ENCODE measurements at places on chromosomes 3 and 15.

DNA sequence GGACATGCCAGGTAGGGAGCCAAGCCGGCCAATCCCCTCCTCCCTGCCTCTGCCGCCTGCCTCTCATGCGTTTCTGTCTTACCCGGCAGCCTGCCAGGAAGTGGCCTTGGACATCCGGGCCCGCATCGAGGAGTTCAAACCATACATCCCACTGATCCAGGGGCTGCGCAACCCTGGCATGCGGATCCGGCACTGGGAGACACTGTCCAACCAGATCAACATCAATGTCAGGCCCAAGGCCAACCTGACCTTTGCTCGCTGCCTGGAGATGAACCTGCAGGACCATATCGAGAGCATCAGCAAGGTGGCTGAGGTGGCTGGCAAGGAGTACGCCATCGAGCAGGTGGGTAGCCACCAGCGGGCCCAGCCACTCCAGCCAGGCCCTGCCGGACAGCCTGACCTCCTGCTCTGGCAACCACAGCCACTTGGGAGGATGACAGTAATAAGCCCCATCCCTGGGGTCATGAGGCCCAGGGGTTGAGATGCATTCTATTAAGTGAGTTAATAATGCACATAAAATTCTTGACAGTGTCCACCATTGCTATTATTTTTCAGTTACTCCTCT lies 37.3 kb downstream of the DNAH1 start:
- no peak for DNase-seq

GRCh38 chr3:45525920-45526203 lies 68.7 kb upstream of the LIMD1 start:
- no peak for DNase-seq

- no peak for DNase-seq
Measured at GRCh38 chr3:73319179-73319769, 257.8 kb downstream of the EBLN2 start.

DNA sequence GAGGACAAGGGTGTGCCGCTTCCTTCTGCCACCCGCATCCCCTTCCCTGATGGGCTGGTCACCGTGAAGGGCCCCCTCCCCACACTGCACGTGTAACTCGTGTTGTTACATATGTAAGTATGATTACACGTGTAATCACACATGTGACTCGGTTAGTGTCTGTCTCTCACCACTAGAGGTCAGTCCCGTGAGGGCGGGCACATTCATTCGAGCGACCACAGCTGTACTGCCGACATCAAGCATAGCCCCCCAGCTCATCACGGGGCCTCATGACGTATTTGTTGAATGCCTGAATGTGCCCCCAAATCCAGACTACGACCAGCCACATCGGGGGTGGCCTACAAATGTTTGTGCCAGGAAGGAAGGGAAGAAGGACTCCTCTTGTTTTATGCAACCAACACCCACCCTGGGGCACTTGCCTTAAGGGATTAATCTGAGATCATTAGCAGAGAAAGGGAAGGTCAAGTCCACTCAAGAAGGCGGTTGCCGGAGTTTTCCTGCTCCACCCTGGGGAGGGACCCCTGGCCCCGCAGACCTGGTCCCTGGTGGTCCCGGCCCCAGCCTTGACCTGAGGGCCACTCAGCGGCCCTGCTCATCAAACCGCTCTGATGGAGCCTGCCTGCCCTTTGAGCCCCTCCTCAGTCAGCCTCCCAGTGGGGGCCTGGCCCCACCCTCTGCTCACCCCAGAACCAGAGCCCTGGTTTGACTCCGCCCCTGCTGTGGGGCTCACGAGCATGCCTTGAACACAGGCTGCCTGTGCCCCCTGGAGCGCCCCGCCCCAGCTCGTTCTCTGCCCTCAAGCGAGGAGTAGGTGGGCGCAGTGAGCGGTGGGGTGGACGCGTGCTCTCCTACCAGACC lies 52.8 kb downstream of the RGMA start:
- DNase-seq = peak; percentile 18

DNA sequence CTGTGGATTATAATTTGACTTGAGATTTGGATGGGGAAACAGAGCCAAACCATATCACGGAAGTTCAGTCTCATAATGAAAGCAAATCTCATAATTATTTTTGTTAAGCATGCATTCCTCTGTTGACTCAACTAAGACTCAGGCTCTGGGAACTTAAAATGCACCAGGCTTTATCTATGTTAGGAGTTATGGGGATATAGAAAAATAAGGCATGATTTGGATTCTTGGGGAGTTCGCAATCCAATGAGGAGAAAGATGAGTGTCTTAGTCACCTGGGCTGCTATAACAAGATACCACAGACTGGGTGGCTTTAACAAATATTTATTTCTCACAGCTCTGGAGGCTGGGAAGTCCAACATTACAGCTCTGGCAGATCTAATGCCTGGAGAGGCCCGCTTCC lies 89.4 kb upstream of the TJP1 start:
- no peak for DNase-seq

DNA sequence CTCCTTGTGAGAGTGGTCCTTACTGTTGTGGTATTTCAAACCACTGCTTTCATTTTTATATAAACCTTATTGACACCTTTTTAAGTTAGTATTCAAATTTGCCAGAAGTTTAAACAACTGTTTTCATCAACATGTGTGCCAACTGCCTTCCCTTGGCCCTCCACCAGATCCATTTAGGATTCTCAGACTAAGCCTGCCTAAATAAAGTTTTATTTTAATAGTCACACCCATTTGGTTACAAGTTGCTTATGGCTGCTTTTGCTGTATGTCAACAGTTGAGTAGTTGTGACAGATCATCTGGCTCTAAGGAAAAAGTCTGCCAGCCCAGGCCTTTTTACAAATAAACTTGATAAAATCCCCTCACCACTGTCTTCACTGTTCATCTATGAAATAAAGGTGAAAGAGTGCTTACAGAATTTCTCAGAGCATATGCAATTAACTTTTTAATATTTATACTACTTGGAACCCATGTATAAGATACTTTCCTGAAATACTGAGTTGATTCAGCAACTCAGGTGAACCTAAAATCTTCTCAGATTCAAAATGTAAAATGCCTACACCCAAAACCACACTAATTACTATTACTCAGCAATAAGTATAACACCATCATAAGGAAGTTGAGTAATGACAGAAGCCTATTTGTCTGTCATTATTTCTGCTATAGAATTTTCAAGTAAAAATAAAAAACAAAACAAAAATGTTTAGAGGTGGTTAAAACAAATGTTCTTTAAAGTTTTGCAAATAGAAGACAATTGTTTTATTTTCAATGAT lies 35.1 kb downstream of the PEAK1 start:
- DNase-seq = no peak

DNA sequence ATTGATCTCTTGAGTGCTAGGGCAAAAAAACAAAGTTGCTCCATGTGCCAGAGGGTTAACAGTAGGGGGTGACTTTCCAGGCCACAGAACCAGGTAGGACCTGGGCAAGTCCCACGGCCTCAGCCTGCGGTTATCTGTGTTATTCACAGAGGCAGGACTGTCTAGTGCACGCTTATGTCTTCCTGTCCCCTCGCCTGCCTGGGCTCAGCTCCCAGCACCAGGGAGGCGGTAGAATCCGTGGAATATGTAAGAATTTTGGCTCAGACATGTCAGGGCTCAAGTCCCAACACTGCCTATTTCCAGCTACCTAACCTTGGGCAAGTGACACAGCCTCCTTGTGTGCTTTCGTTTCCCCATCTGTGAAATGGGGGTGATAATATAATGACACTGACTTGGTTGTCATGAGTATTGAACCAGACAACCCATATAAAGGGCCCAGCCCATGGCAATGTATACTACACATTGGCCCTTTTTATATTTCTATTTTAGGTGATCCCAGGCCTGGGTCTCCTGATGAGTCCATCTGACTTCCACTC lies 44.3 kb upstream of the FLNB start:
- no peak for DNase-seq

DNA sequence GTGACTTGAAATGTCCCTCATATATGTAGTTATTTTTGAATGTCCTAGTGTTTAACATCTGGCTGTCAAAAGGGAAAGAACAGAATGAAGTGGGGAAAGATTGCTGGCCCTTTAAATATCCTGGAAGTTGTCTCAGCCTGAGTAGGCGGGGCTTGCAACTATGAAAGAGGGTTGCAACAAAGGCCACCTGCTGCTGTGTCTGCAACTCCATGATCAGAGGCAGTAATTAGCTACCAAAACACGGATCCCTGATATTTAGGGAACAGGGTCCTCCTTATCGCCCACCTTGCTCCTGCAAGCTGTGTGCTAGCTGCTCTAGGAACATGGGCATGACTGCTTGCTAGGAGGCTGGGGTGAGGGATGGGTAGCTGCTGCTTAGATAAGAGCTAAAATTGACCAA lies 100.2 kb upstream of the CFAP20DC start:
- DNase-seq = no peak

DNA sequence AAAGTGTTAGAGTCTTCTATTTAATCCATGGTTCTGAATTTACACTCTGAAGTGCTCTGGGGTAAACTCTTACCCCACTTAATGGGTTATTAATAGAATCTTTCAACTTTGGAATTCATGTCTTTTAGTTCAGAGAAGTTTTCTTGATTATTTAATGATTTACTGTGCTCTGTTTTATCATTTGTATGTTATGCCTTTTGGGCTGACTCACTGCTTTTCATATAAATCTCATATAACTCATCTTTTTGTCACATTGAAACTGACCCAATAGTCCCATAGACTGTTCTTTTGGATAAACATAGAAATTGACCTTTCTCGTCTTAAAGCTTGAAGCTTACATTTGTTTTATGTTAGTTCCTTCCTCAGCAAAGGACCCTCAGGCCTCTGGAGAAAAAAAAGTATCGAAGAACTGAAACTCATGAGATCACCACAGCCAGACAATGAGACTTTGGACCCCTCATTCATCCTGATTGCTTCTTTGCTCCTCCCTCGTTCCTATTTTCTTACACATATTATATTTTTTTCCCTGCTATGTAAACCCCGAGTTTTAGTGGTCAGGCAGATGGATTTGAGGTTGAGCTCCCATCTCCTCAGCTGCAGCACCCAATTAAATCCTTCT lies 229.1 kb upstream of the CBLB start:
- DNase-seq = no peak

GRCh38 chr3:151156618-151157216 lies 46.3 kb downstream of the GPR171 start:
- DNase-seq = peak; percentile 18

DNA sequence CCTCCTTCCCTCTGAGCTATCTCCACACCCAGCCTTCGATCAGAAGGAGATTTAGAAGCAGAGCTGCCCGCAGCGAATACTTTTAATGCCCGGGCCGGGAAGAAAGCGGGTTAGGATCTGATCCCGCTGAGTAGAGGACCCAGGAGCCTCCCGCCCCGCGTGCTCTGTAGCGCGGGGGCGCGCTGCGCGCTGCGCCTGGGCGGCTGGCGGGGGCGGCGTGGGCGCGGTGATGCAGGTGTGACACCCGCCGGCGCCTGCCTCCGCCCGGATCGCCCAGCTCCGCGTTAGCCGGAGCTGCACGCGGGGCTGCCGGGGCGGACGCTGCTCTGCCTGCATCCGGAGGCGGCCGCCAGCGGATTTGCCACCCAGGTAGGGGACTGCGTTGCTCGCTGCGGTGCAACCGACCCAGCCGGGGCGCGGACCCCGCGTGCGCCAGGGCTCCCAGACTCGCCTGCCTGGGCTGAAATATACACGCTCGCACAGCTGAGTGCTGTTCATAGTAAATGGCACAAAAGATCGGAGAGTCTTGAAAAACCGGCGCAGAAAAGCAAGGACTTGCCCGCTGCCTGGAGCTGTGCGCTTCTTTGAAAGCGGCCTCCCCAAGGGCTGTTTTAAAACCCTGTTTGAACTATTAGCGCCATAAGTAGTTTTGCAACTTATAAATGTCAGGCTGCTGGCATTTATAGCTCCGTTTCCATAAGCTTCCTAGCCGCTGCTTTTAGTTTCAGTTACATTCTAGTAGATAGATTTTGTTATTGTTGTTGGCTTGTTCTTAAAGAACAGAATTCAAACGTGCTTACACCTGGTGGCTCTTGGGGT lies at the start of gene SV2B:
Gene SV2B (plus strand): TSS at position 263 of the 819 bp plus-strand sequence. CDS start 126,007 bp downstream, outside the sequence.
- no peak for DNase-seq
